ENCODE measurements at places on chromosomes 6 and 20.

- no peak for DNase-seq
Measured at GRCh38 chr6:69391106-69391505, 405.7 kb downstream of the LMBRD1 start.

DNA sequence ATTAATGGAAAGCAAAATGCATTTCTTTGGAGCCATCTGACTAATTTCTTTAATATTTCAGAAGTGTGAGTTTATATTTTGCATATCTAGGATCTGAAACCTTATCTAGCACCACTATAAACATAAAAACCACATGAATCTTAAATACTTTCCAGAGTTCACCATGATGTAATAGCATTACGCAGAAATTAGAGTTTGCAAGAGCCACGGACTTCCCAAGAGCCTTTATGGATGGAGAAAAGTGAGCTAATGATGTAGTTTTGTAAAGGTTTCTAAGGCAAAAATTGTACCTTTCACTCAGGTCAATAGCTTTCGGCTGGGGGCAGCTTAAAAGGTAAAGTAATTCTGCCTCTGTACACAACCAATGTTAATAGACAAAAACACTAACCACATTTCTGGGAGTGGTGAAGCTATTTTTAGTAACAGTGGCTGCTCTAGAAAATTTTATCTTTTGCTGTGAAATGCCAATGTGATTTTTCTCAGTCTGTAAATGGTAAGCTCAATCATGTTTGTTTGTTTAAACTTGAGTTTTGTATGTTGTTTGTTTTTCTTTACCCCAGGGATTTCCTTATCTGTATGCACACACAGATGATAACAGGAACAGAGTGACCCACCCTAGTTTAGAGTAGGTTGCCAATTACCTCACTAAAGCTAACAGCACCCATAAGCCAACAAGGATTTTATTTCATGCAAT, 80.5 kb downstream of the FILIP1 start:
- DNase-seq = no peak

DNA sequence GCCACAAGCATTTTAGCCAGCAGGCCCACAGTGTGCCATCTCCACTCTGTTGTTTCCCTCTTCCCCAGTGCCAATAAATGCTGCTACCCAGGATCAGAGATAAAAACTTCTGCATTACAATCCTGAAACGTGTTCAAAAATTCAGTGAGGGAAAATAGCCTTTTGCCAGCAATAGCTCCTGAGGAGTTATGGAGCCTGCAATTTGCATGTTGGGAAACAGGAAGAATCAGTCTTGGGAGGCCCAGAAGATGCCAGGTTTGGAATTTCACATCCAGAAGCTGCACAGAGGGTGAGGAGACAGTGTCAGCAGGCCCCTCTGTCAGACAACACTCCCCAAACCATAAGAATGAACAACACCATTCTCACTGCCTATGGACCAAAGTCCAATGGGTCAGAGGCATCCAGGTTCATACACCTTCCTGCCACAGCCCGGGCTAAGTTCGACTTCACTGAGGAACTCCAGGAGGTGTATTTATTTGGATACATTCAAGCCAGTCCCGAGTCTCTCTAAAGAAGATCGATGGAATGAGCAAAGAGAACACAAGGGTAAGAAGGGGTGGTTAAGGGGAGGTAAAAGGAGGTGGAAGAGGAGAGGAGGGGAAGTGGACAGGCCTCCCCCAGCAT, 20.8 kb downstream of the RRBP1 start:
- DNase-seq = no peak

DNA sequence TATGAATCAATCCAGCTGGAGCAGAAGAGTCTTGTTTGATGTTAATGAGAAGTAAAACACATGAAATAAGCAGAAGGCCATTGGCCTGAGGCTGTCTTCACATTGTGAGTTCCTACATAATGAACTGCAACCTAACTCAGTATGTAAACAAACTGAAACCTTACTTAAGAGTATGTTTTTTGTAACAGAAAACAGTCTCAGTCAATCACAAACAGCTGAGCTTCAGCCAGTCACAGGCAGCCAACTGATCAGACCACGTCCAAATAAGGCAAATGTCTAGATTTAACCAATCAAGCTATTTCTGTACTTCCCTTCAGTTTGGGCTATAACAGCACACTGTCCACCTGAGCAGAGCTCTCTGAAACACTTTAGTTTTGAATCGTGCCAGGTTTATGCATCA, 234.7 kb downstream of the TRDN start:
- no peak for DNase-seq

DNA sequence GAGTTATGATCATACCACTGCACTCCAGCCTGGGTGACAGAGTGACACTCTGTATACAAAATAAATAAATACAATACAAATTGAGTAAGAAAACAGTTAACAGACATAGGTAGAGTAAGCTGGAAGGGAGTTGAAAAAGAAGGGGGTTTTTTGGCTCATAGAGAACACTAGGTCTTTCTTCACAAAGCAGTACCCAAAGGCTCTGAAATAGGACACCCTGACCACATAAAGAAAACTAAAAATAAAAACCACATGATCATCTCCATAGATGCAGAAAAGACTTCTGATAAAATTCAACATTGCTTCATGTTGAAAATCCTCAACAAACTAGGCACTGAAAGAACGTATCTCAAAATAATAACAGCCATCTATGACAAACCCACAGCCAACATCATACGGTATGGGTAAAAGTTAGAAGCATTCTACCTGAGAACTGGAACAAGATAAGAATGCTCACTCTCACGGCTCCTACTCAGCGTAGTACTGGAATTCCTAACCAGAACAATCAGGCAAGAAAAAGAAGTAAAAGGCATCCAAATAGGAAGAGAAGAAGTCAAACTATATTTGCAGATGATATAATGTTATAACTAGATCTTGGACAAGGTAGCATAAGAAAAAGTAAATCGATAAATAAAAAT, 48.6 kb downstream of the TOMM6 start:
- DNase-seq = no peak

DNA sequence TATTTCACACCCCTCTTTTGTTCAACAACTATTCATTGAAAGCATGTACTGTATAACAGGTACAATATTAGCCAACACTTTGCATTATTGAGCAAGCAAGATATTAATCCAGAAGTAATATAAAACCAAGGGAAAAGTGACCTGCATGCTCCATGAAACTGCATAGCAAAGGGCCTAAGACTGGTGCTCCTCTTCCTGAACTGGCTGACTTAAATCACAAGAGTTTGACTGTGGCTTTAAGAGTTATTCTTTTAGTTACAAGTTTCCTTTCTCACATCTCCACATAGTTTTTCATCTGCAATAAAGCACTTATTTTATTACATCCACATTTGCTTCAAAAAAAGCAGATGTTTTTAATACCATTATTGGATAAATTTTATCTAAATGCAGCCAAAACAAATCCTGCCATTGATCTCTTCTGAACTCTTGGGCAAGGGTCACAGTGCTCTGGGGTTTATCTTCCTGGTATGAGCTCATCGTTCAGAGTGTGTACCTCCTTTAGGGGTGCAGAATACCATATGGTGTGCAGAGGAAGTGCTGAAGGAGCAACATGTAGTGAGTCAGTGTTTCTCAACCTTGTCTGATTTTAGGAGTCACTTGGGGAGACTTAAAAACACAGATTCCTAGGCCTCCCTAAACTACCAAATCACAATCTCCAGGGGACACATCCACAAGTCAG, 1225.9 kb upstream of the MAP3K7 start:
- DNase-seq = no peak

- no peak for DNase-seq
Measured at GRCh38 chr6:16488813-16489212, 250.4 kb downstream of the GMPR start.

DNA sequence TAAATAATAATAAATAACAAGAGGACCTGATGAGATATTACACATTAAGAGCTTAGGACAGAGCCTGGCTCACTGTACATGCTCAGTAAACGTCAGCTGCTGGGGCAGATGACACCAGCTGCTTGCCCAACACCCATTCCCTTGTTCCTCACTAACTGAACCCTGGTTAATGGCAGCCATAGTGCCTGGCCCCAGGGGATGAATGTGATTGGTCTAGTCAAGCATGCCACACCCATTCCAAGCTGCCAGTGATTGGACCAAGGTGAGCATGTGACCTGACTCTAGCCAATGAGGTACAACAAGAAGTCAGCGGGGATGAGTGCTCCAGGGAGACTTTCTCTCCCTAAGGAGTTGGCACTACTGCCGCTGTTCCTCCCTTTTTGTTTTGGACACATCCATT, 85.1 kb upstream of the PTPN1 start:
- no peak for DNase-seq

GRCh38 chr6:44967481-44967880, 360.6 kb upstream of the RUNX2 start:
- no peak for DNase-seq

DNA sequence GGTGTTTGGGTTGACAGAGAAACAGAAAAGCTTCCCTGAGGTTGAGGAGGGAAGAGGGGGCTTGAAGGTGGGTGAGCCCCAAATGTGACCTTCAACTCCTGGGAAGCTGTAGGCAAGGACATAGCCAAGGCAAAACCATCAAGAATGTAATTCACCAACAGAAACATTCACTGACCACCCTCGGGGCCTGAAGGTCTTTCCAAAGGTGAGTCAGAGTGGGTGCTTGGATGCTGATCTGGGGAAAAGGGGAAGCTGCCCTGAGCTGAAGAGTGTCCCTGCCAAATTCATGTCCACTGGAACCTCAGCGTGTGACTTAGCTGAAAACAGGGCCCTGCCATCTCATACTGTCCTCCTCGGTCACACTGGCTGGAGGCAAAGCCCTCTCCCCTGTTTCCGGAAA, 234.2 kb upstream of the SULF2 start:
- DNase-seq = no peak

GRCh38 chr6:17311595-17312311, 30.6 kb downstream of the RBM24 start:
- no peak for DNase-seq

DNA sequence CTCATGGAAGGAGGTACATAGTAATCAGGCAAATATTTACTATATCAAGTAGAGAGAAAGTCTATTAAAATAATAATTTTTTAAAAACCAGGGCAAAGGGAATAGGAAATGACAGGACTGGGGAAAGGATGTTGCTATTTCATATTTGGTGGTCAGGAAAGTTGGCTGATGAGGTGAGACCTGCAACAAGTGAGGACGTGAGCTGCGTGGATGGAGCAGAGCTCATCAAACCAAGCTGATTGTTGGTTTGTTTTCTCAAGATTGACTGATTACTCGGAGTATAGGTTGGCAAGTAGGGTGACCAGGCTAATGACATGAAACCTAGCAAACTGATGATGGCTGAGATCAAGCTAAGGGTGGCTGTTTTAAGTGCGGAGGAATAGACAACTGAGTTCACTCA, 6.0 kb downstream of the GJA1 start:
- DNase-seq = no peak

DNA sequence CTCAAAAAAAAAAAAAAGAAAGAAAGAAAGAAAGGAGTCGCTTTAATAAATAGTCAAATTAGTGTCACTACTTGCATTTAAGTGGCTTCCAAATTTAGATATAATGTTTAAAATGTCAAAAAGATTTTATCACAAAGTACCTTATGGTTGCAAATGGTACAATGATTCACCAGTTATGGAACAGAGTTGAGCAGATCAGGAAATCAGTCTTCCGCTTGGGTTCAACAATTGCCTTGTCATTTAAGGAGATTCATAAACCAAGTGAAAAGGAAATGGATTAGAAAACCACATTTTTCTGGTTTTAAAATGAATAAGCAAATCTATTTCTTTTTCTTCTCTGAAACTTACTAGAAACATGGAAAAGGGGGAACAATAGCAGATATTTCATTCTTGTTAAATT, 94.8 kb upstream of the PTPRT start:
- no peak for DNase-seq

GRCh38 chr20:25623225-25623735, 534 bp downstream of the NANP start:
- DNase-seq = peak; percentile 45

GRCh38 chr20:57688864-57689263, 21.0 kb downstream of the PMEPA1 start:
- no peak for DNase-seq

DNA sequence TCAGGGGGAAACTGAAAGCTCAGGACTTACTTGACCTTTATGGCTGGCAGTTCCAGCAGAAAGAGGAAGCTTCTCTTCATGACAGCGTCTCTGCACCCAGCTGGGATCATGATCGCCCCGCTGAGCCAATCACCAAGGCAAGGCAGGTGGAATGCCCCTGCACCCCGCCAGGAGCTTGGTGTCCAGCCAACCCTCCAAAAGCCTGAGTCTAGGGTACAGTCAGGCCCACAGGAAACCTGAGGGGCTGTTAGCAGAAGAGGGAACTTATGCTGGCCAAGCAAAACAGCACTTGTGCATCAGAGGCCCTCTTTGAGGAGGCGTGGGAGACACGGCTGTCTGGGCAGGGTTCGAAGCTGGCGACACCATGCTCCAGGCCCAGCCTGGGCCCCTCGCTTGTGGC, 188.3 kb upstream of the GMDS start:
- DNase-seq = no peak

- DNase-seq = no peak
Measured at GRCh38 chr6:159499034-159499433, 194.0 kb downstream of the SOD2 start.

GRCh38 chr6:109453594-109454495, 1.7 kb downstream of the MICAL1 start:
- peak; percentile 15 for DNase-seq

- DNase-seq = no peak
Measured at GRCh38 chr20:62238569-62239277, 402 bp downstream of the OSBPL2 start.

DNA sequence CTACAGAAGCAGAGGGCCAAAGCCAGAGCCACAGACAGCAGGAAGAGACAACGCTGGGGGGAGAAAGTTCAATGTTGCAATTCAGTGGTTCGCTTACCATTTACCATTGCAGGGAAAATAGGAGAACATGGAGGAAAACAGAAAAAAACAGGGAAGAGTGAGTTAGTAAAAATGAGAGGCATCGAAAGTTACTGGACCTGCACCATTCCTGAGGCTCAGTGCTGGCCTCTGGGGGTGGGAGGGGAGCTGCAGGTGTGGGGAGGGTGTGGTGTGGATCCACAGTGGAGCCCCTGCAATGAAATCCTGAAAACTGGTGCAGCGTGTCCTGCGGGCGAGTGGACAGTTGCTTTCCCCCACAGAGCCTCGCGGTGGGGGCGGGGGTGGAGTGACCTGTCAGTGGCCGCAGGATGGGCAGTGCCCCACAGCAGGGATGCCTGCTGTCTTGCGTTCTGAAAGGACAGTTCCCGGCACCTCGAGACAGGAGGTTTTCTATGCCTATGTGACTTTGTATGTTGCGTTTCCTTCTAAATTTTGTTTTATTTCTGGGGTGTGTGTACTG, 5.7 kb downstream of the TMEM181 start:
- DNase-seq = no peak

GRCh38 chr20:37706298-37706697, 12.5 kb downstream of the CTNNBL1 start:
- DNase-seq = no peak
